ENCODE measurements at places on chromosomes 16 and 17.
A peak's percentile ranks its signal among the peaks of the same experiment; 100 is the strongest.

- no peak for DNase-seq
These were observed 67.2 kb upstream of the CIBAR2 start for GRCh38 chr16:85179344-85180046.

DNA sequence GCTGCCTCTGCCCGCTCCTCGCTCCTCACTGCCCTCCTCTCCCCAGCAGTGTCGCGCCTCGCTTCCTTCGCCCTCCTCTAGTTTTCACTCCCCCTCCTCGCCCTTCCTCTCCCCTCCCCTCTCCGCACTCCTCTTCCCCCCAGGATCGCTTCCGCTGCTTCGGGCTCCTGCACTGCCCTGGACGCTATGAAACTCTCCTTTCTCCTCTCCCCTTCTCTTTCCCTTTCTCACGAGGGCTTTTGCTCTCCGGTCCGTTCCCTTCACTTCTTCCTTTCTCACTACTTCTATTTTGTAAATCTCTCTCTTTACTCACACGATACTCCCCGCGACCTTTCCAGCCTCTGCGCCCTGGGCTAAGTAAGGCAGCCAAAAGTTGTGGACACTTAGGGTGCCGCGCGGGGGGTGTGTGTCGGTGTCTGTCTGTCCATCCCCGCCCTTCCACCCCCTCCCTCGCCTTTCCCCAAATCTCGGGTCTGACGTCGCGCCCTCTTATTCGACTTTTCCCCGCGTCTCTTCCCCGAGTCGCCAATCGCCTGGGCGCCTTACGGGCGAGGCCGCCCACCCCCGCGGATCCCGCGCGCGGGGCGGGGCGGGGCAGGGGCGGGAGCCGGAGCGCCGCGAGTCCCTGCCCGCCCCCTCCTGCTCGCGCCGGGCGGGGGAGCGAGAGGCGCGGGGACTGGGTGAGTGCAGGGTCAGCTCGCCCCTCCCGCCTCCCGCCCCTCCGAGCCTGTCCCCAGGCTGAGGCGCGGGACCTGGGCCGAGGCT lies at the start of gene IRX3:
Gene IRX3, minus strand, starts transcription at position 422 of the 765 bp plus-strand sequence. CDS start 737 bp downstream, outside the sequence.
- peak; percentile 98 for DNase-seq

DNA sequence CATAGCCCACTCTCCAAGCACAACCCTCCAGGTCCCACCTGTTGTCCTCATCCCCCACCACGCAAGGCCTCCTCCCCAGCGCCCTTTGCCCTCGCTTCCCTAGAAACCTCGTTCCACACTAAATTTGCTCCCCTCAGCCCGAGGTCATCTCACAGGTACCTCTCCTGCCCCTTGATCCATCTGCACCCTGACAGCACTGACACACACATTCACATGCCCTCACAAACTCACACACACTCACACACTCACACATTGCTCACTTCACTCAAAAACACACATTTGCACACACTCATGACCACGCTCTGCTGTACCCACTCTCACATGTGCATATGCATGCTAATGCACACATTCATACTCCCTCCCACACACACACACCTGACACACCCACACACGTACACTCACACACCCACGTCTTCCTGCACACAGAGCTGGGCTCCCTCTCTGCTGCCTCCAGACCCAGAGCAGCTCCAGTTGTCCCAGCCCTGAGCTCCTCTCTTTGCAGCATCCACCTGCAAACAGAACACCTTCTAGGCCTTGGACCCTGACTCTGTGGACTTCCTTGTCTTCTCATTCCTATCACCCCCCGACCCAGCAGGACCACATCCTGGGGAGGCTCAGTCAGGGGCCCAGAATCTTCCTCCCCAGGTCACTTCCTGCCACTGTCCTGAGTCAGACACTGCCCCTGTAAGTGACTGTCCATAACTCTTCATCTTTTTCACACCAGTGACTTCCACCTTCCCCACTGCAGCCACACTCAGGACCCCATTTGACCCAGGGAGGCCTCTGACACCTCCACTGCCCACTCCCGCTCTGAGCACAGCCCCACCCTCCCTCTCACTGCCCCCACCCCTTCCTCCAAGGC lies 4.9 kb downstream of the ASGR2 start:
- DNase-seq: no peak

- peak; percentile 93 for DNase-seq
These were observed 12.3 kb downstream of the COPZ2 start for GRCh38 chr17:48025040-48025903.

- DNase-seq: no peak
These were observed 1.0 kb upstream of the MFAP4 start for GRCh38 chr17:19387921-19388521.

DNA sequence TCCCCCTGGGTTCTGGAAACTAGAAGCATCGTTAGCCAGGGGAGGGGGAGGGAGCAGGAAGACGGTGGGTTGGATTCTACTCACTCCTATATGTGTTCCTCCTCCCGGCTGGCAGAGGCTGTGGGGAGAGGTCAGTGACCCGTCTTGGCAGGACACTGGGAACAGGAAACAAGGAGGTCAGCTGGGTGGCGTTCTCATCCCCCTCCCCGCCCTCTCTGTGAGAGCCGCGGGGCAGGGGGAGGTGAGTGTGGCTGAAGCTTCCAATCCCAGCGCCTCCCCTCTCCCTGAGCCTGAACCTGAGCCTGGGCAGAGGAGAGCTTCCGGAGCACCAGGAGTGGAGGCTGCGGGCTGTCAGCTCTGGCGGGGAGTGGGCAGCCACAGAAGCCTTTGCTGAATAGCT lies 12.5 kb downstream of the GPRC5C start:
- no peak for DNase-seq

GRCh38 chr17:80785477-80786178 lies 206.0 kb upstream of the CHMP6 start:
- no peak for DNase-seq

GRCh38 chr16:529012-529575 lies 1.6 kb downstream of the CAPN15 start:
- DNase-seq: no peak

GRCh38 chr16:83906683-83907082 lies 7.8 kb downstream of the MLYCD start:
- no peak for DNase-seq

GRCh38 chr17:73823684-73824083 lies 179.4 kb upstream of the SDK2 start:
- no peak for DNase-seq

- DNase-seq: peak; percentile 54
These were observed 996 bp downstream of the PCYT2 start for GRCh38 chr17:81909966-81910839.

GRCh38 chr16:89737341-89738071 lies 16.2 kb downstream of the ZNF276 start:
- DNase-seq: no peak

- peak; percentile 89 for DNase-seq
These were observed 756 bp downstream of the TAX1BP3 start for GRCh38 chr17:3667366-3668278.

- DNase-seq: no peak
These were observed 93.9 kb downstream of the SDR42E1 start for GRCh38 chr16:81917375-81917774.

- peak; percentile 88 for DNase-seq
These were observed 10.2 kb downstream of the LASP1 start for GRCh38 chr17:38879878-38880665.

DNA sequence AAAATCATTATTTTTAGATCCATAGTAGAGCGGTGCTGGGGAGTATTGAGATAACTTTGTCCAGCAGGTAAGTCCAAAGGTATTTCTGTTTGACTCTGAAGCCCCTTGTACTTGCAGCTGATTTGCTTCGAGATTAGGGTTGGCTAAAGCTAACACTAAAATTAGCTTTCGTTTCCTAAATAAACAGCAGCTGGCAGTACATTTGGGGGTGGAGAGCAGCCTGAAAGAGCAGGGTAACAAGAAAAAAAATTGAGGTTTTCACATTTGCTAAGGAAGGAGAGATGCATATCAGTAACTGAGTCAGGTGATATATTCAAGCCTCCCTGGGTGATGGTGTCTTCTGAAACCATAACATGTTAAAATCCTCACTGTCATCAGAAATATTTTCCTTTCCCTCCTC lies 37.4 kb upstream of the TMC5 start:
- no peak for DNase-seq

- no peak for DNase-seq
These were observed 20.7 kb downstream of the TRAP1 start for GRCh38 chr16:3696425-3697218.

DNA sequence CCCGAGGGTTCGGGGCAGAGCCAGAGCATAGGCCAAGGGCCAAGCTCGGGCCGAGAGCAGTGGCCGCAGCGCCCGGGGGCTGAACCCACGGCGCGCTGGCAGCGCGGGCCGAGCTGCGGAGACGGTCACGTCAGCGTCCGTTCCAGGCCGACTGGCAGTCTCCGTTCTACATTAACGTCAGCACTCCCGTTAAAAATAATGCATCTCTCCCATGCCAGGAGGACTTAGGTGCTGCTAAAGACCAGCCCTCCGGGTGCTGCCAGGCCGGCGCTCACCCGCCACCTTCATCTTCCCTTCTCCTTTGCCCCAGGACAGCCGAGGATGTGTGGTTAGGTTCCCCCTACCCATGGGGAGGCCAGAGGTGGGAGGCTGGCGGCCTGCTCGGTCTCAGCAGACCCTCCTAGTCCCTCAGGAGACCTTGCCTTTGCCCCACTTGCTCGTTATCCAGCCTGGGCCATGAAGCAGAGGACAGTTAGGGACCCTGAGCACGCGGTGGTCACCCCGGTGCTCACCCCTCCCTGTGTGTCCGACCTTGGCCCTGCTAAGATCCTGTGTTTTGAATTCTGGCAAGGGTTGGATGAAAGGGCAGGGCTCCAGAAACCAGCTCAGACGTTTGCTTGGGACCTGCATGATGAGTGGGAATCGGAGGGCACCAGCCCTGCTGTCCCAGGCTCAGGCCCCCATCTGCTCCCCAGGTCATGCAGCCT lies 572 bp downstream of the MPG start:
- DNase-seq: peak; percentile 72

GRCh38 chr17:80118601-80119270 lies 17.4 kb downstream of the GAA start:
- no peak for DNase-seq

- DNase-seq: no peak
These were observed 2.1 kb downstream of the HES7 start for GRCh38 chr17:8121681-8122421.

GRCh38 chr17:64109400-64109799 lies 20.5 kb downstream of the ERN1 start:
- no peak for DNase-seq

- DNase-seq: peak; percentile 82
These were observed 15.1 kb downstream of the SAMD14 start for GRCh38 chr17:50114849-50115357.

DNA sequence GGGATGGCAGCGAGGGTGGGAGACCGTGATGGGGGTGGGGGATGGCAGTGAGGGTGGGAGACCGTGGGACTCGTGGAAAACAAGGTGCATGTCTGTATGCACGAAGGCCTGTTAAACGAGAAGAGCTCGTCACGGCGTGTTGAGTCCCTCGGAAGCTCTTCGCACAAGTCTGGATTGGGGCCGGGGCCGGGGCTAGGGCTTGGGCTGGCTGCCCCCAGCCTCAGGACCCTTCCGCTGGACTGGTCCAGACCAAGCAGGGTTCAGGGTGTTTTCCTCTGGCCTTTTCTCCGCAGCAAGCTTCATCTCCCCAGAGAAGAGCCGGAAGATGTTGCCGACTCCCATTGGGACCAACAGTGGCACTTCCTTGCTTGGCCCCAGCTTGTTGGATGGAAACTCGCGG lies 7.7 kb upstream of the JPT2 start:
- no peak for DNase-seq

GRCh38 chr16:64809876-64810629 lies 311.8 kb downstream of the CDH11 start:
- no peak for DNase-seq

DNA sequence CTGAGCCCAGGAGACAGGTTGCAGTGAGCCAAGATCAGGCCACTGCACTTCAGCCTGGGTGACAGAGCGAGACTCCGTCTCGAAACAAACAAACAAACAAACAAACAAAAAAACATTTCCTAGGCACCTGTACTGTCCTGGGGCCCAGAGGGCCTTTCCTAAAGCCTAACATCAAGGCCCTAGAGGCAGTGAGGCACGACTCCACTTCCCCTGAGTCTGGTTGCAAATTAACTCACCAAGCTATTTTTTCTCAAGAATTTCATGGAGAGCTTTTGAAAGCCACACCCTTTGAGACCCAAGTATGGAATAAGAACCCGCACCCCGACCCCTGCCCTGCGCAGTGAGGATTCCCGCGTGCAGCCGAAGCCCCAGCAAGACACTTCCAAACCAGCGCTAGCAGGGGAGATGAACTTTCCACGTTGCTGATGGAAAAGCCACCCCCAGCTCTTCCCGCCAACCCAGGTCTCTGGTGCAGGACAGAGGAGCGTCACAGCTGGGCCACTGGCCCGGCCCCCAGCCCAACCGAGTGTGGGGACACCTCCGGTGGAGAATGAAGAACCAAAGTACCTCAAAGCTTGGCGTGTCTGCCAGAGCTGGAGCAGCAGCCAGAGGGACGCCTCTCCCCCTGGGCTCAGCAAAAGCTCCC lies 1.2 kb downstream of the CHST5 start:
- no peak for DNase-seq

GRCh38 chr17:77373299-77374169 lies 232.8 kb downstream of the SEC14L1 start:
- no peak for DNase-seq

GRCh38 chr16:88606148-88606757 lies 32.1 kb upstream of the IL17C start:
- no peak for DNase-seq

DNA sequence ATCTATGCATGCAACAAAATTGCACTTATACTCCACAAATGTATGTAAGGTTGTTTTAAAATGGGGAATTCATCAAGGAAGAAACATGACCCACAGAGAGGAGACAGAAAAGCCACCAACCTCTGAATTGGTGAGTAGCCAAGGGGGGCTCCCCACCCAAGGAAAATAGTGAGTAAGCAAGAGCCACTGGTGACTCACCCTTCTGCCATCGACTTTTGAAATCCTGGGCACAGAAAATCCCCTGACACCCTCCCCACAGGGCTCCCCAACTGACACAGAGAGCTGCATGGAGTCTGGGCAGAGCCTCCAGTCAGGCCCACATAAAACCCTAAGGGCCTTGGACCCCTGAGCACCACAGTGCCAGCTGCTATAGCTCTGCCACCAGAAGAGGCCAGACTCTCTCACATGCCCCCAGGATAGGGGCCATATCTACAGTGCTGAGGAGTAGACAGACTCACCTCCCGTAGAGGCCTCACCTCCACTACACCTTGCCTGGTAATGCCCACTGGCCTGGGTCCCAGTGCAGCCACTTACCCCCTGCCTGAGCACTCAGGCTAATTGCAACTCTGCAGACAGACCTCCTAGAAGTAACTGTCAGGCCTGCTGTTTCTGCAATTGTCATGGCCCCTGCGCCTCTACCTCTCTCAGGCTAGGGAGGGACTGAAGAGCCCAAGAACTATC lies 244.7 kb upstream of the WSB1 start:
- no peak for DNase-seq

DNA sequence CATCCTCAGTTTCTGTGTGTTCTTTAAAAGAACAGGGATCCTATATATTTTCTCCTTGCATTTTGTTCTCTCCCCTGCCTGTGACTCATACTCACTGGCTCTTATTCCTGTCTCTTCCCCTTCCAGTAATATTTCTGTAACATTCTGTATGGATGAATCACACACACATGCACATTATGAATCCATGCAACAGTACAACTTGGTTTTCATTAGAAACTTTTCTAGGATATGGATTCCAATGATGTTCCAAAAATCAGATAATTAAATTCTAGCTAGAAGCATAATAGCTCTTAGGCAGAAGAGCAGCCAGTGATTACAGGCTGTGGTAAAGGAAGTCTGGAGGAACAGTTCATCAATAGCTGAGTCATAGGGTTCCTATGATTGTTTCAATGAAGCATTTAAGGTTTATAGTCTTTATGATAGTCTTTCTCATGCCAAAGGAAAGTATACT lies 119.6 kb upstream of the PMFBP1 start:
- peak; percentile 37 for DNase-seq

GRCh38 chr16:66853261-66854139 lies 9.3 kb downstream of the CA7 start:
- DNase-seq: no peak

GRCh38 chr16:89722392-89723278 lies 1.3 kb downstream of the ZNF276 start:
- DNase-seq: no peak
